NCI-H1092 (cell line): ENCODE measurements at places on chromosomes 3 and 15.

DNA sequence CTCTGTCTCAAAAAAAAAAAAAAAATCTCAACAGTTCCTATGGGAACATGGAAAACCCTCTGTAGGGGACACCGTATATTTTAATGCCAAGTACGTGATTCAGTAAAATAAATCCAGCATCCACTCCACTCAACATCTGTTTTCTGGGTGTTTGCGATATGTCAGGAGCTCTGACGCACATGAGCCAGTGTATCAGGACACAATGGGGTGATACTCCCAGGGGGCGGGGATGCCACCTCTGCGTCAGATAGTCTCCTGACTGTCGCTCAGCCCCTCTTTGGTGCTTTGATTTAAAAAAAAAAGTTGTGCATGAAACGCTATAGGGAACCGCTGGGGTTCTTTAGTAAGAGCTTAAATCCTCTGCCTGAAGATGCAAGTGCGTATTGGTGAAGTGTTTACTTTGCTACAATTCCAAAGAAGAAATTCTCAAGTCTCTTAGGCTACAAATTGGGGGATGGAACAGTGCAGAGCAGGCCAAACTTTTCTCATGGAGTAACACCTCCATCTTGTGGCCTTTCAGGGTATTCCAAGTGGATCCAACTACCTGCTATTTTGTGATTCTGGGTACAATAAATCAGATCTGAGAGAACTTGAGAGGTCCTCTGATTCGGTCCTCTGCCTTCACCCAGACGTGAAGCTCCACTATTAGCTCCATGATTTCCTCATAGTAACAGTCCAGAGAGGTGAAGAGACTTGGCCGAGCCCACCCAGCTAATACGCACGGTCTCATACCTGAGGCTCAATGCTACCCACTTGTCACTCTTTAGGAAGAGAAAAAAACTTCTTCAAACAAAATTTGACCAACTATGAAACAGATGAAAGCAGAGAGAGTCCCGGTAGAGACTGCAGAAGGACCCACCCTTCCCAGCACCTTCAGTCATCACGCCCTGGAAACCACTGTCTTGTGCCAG is 9.3 kb upstream of the NR2E3 start:
- DNase-seq: no peak

DNA sequence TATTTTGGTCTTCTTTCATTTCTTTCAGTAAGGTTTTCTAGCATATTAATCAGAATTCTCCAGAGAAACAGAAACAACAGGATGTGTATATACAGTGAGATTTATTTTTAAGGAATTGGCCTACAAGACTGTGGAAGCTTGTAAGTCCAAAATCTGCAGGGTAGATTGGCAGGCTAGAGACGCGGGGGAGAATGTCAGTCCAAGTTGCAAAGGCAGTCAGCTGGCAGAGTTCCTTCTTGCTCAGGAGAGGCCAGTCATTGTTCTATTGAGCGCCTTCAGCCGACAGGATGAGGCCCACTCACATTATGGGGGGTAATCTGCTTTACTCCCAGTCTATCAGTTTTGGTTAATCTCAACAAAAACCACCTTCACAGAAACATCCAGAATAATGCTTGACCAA is 133.4 kb upstream of the UBE3A start:
- no peak for DNase-seq

- DNase-seq: no peak
These were observed 28.9 kb downstream of the CLDN18 start for GRCh38 chr3:138038725-138039462.

- DNase-seq: no peak
These were observed 10.7 kb downstream of the RBM15B start for GRCh38 chr3:51401735-51402134.

GRCh38 chr15:85412956-85413854 is 32.8 kb downstream of the AKAP13 start:
- no peak for DNase-seq

- DNase-seq: no peak
These were observed 77.4 kb upstream of the SLC4A7 start for GRCh38 chr3:27561576-27561975.

- no peak for DNase-seq
These were observed 29.3 kb upstream of the C15orf39 start for GRCh38 chr15:75172284-75172820.
